ENCODE measurements at places on chromosomes 5 and 9.

- no peak for DNase-seq
Measured at GRCh38 chr9:20405078-20405477, 217.2 kb downstream of the MLLT3 start.

DNA sequence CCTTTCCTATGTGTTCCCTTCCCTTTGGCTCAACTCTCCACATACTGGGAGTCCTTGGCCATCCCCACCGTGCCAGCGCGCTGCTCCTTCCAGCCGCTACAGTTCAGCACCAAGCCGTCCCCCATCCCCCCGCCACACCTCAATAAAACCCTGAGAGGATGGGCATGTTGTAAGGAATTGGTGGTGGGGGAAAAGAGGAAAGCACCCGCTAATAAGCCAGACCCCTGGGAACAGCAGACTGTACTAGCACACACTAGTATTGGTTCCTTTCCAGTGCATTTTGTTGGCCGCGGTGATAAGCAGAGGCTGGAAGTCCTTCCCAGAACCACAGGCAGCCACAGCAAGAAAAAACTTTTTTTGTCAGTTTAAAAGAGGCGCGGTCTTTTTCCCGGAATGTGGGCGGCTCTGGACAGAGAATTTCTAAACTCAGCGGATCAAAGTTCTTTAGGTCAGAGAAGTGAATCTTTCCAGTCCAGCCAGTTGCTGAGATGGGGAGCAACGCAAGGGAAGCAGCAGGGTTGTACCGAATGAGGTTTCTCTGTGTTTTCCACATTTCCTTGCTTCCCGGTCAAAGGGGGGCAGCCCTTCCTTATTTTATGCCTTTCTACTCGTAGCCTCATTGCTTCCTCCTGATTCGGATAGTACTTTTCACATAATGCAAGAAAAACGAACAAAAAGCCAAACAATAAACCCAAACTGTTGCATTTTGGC is 2.1 kb downstream of the CHSY3 start:
- no peak for DNase-seq

GRCh38 chr9:107782789-107783188 is 293.2 kb upstream of the KLF4 start:
- DNase-seq = no peak

DNA sequence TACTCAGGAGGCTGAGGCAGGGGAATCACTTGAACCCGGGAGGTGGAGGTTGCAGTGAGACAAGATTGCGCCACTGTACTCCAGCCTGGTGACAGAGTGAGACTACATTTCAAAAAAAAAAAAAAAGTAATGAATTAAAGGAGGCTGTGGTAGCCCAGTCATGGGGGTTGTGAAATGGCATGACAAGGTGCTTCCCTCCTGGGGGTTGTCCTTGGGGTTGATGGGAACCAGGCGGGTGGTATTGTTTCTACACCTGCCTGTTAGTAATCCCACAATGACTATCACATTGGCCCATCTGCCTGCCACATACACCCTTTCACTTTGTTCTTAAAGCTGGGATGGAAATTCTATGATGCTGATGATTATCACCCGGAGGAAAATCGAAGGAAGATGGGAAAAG is 5.6 kb downstream of the IDNK start:
- no peak for DNase-seq

GRCh38 chr9:33162721-33163311 is 4.3 kb downstream of the B4GALT1 start:
- no peak for DNase-seq

- peak; percentile 58 for DNase-seq
Measured at GRCh38 chr5:50667023-50667652, 701 bp downstream of the PARP8 start.

- no peak for DNase-seq
Measured at GRCh38 chr5:10289353-10289752, 18.3 kb downstream of the CMBL start.

GRCh38 chr9:110672873-110673510 is 4.4 kb downstream of the MUSK start:
- no peak for DNase-seq

GRCh38 chr5:145162626-145163025 is 672.5 kb downstream of the PRELID2 start:
- no peak for DNase-seq

GRCh38 chr9:78273761-78274160 is 23.2 kb upstream of the PSAT1 start:
- DNase-seq = no peak

GRCh38 chr5:134975843-134976242 is 8.1 kb downstream of the CATSPER3 start:
- no peak for DNase-seq

DNA sequence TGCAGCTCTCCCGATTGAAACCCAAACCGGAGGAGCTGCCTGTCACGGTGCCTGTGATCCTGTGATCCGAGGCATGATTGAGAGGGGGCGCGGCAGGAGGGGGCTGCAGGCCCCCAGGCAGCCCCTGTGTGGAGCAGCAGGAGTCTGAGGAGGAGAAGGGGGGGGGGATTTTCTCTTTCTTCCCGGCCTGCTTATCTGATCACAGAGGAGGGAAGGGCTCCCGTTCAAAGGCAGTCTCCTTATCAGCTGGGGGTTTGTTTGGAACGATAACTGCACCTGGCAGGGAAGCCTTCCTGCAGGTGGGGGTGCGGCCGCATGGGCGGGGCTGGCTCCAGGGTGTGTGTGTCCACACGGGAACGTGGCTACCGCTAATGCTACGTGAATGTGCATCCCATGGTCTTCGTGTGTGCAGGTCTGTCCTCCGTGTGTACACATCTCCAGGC is 38.4 kb downstream of the LMX1B start:
- no peak for DNase-seq

DNA sequence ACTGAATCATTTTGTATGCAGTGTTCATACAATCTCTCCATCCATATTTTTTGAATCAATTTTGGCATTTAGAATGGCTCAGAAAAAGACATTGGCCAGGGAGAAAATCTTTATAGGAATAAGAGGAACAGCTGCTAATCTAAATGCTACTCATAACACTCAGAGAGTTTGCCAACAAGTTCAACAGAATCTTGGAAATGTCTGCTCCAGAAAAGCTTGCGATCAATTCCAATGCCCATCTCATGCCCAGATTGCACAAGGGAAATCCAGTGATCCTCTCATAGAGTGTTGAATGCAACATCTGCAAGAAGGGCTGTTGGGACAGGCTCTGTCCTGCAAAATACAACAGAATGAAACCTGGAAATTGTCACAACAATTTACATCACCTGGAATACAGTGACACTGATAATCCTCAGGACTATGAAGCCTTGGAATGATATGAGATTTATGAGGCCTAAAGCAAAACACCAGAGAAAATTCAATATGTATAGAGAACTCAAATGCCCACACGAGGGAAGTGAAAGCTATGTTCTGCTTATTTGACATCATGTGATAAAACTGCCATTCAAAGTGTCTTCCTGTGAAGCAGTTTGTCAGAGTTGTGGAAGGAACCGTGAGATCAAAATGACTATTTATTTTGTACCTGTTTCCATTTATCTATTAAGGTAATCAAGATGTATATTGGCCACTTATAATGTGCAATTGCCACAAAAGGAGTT is 190.1 kb downstream of the PARP8 start:
- DNase-seq = no peak

- no peak for DNase-seq
Measured at GRCh38 chr9:133108794-133109641, 12.0 kb downstream of the RALGDS start.

DNA sequence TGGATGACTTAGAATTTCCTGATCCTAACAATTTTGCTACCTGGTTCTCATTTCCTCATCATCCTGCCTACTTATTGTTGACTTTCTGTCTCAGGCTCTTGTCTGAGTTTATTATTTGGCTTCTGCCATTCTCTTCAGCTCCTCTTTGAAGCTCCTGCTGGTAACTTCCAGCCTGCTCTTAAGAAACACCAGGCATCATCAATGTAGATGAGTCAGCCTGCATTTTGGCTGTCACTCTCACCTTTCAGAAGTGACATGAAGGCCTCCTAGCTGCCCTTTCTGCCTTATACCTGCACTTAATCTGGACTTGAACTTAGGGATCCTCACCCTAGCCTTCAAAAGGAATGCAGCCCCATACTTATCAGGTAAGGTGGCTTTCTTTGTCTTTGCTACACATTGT is 551.8 kb upstream of the ZNF608 start:
- DNase-seq = no peak

DNA sequence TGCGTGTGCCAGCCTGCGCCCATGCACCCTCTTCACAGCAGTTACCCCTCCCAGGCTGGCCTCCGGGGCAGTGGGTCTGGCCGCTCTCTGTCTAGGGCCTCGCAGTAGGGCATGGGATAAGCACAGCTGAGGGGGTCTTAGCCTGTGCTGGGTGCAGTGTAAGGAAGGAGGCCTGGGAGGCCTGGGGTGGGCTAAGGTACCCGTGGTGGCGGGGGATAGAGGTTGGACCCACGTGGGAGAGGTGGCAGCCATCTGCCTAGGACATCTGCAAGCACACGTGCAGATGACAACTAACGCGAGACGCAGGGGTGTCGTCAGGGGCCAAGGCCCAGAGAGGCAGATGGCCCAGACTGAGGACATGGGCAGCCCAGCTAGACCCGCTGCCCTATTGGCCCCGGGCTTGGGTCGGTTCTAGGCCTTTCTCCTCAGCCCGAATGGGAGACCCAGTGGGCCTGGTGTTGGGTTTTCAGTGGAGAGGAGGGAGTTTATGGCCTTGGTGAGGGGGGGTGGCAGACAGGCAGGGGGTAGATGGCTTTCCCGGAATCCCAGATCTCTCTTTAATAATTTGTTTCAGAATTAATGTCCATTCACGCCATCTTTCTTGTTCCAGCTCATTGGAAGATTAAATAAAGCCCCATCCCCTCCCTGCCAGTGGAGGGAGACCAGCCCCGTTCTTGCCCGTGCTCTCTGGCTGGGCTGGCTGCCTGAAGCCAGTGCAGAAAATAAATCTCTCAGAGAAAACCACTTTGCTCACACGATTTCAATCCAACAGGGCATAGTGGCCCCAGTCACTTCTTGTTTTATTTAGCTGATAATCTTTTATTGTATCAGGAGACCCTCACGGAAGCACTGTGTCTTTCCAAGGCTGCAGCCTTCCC is 154.2 kb downstream of the GAPVD1 start:
- DNase-seq = no peak

- no peak for DNase-seq
Measured at GRCh38 chr9:78280982-78281668, 15.8 kb upstream of the PSAT1 start.

DNA sequence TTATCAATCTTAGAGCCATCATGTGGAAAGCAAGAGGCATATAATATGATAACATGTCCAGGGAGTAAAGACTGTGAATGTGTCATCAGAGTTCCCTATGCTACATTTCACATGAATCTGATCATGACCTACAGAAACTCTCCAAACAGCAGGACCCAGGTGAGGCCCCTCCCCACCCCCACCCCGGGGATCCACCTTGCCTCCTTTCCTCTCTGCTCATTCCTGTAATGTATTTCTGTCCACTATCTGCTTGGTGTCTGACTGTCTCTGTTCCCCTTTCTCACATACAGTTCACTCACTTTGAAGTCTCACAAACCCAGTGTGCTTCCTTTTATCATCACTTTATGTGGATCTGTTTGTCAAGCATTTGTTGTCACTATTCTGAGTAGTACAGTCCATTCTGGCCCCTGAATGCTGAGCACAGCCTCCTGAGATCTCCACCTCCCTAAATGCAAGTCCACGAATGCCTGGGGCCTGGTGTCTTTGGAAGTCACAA is 76.4 kb upstream of the SMARCA2 start:
- no peak for DNase-seq

GRCh38 chr9:122086873-122087272 is 6.2 kb downstream of the TTLL11 start:
- no peak for DNase-seq

GRCh38 chr5:128074171-128074570 is 9.4 kb upstream of the SLC12A2 start:
- DNase-seq = no peak

DNA sequence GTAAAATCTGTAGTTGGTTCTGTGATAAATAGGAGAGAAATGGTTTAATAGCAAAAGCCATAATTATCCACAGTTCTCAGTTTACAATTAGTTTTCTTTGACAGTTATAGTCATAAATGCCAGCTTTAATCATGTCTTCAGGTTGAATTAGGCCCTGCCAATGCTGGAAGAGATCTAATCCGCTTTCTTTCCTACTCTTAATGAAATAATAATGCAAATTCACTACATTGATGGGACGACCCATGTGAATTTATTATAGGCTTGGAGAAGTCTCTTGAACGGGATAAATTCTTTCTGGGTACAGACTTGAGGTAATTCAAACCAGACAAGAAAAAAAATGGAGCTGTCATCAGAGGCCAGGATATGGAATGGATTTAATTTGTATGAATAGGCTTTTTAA is 950.4 kb downstream of the EFNA5 start:
- DNase-seq = no peak

GRCh38 chr5:134006115-134006514 is 1.3 kb upstream of the VDAC1 start:
- DNase-seq = no peak

- no peak for DNase-seq
Measured at GRCh38 chr9:89179540-89179894, 899 bp upstream of the SHC3 start.

- DNase-seq = no peak
Measured at GRCh38 chr5:33316773-33317172, 124.0 kb upstream of the TARS1 start.

- DNase-seq = no peak
Measured at GRCh38 chr5:31671339-31671741, 32.4 kb downstream of the PDZD2 start.

- no peak for DNase-seq
Measured at GRCh38 chr9:137293094-137293481, 9.0 kb downstream of the NRARP start.

DNA sequence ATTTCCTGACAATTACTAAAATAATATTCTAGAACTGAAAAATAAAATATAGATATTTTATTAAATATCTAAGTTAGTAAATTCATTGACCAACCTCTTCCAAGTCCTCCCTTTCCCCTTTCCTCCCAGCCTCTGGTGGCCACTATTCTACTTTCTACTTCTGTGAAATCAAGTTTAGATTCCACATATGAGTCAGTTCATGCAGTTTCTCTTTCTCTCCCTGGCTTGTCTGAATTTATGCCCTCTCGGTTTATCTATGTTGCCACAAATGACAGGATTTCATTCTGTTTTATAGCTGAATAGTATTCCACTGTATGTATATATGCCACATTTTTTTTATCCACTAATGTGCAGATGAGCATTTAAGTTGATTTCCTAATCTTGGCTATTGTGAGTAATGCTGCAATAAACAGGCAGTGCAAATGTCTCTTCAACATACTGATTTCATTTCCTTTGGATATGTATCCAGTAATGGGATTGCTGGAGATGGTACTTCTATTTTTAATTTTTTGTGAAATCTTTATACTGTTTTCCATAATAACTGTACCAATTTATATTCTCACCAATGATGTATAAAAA is 52.3 kb downstream of the WDR36 start:
- no peak for DNase-seq

GRCh38 chr9:112002131-112002846 is 105.7 kb downstream of the UGCG start:
- DNase-seq = peak; percentile 34

- DNase-seq = no peak
Measured at GRCh38 chr9:115591584-115591984, 473.6 kb upstream of the TNC start.

GRCh38 chr5:178895615-178896571 is at the start of gene ZFP2:
Gene ZFP2 (plus strand): TSS chr5:178895913. CDS start chr5:178931314, 35,401 bp downstream.
- peak; percentile 13 for DNase-seq
